ENCODE measurements at places on chromosomes 1 and 21.

DNA sequence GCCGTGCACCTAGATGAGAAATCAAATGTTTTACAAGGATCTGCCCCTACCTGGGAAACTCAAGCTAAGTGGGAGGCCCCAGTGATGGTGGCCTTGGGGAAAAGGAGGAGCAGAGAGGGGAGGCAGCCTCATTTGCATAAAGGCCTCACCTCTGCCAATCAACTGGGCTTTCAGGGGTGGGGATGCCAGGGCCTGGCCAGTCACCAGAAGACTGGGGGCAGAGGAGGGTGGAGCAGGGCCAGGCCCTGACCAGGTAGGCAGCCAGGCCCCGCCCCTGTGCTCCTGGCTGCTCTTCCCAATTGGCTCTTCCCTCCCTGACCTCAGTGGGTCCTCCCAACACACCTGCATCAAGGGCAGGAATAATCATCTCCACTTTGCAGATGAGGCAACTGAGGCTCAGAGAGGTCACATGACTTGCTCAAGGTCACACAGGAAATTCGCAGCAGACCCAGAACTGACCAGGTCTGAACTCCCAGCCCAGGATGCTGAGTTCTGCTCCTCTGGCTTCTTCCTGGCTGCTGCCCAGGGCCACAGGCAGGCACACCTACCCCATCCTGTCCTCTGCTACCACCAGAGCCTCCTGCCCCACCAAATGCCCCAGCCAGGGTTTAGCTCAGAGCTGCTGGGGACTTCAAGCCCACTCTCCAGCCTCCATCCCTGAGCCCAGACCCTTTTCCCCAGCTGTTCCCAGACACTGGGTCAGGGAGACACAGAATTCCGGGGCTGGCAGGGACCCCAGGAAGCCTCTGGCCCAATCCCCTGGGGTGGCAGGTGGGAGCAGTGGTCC lies 677.9 kb downstream of the MATN1 start:
- DNase-seq, result no peak

GRCh38 chr1:39238476-39238875 lies 34.0 kb downstream of the MACF1 start:
- no peak for DNase-seq

DNA sequence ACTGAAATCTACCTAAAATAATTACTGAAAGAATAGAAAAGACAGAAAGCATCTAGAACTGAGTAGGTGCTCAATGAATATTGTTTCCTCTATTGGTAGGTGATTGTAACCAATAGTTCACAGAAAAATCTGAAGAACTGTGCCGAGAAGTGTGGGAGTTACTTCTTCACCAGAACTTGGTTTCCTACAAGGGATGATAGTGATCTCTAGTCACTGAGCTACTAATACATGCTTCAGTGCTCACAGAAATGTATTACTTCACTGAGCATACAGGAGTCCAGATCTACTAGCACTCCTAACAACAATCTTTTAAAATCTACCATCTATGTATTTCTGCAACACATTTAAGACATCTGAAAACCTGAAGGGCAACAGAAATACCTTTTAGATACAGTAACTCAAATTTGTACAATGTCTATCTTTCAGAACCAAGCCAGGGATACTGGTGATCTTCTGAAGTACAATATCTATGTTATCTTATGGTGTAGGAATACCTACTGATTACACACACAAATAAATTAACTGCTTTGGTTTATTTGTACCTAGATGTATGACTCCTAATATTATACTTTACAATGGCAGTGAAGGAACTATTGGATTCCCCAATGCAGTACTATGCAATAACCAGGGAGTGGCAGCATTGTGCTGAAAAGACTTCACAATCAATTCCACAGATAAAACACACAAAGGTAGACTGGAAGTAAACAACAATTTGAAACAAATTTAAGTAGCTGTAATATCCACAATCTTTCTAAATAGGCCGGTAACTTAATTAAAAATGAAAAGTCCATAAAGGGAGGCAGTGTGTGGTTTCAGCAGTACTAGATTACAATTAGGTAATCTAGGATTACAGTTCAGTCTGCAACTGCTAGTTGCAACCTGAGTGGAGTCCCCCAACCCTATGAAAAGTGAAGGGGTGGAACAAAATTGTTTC lies 243.0 kb downstream of the SLC45A1 start:
- DNase-seq, result peak; percentile 39

DNA sequence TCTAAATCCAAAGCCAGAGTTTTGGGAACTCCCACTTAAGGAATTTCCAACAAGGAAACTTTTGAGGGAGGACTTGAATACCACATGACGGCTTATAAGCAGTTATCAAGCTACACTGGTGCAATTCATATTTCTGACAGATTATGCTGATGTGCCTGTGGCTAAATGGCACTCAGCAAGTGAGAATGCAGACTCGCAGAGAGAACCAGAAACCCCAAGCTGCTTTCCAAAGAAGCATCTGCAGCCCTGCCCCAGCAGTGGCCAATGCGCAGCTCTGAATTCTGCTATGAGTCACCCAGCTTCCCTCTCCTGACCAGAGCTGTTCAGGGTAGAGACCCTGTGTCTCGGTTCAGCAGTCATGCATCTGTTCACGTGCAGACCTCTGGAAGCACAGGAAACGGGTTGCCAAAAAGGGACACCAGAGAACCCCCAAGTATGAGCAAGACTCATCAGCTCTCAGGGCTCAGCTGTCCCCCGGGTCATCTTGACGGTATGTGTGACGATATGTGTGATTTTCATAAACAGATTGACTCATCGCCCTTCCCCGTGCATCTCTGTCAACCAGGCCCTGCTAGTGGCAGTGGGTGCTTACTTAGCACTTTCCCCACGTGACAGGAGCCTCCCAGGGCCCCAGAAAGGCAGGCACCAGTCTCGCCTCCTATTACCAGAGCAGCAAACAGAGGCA lies 76.3 kb downstream of the ITPKB start:
- no peak for DNase-seq

DNA sequence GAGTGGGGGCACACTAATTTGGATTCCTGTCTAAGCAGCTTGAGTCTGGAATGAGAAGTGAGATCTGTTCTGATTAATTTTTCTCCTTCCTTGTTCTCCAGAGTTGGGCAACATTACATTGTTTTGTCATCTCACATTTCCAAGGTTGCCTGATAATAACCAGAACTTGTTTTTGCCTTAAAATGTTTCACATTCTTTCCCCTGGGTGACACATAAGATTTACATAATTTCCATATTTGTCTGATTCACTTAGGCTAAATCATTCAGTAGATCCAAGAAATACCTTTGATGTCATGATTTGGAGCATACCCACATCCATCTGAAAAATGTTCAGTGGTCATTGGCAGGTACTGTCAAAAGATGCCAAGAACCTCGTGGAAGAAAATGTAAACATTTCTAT lies 60.3 kb downstream of the XCL2 start:
- no peak for DNase-seq

- no peak for DNase-seq
These were observed 69.2 kb upstream of the GJA8 start for GRCh38 chr1:147833231-147833860.

- no peak for DNase-seq
These were observed 34.7 kb upstream of the RGL1 start for GRCh38 chr1:183769956-183770815.

DNA sequence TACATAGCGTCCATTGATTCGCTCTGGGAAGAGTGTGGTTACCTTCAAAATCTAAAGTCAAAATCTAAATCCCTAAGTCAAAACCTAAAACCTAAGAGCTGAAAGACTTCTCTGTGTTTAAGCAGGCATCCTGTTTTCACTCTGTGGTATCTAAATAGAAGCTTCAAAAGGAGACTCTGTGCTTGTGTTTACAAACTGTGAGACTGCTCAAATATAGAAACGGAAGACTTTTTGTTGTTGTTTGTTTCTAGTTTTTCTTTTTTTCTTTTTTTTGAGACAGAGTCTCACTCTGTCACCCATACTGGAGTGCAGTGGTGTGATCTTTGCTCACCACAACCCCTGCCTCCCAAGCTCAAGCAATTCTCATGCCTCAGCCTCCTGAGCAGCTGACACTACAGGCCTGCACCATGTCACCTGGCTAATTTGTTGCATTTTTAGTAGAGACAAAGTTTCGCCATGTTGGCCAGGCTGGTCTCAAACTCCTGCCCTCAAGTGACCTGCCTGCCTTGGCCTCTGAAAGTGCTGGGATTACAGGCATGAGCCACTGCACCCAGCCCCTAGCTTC lies 425.9 kb downstream of the SMYD3 start:
- no peak for DNase-seq

DNA sequence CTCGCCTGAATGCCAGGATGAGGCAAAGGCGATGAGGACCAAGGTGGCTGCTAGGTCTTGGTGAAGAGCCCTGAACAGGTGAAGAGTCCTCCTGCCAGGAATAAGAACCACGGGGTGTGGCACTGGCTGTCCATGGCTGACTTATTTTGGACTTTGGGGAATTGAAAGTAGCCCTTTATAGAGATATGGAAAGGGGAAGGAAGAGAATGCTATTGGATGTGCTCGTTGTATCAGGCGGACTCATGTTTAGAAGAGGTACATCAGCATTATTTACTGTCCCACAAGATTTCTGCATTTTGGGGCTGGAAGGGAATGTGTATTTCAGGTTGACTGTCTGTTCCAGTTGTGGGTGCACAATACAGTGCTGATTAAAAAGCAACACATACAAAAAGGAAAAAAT lies 465.8 kb downstream of the DSCAM start:
- DNase-seq, result no peak

- no peak for DNase-seq
These were observed 24.2 kb downstream of the MAN1C1 start for GRCh38 chr1:25640646-25641328.

DNA sequence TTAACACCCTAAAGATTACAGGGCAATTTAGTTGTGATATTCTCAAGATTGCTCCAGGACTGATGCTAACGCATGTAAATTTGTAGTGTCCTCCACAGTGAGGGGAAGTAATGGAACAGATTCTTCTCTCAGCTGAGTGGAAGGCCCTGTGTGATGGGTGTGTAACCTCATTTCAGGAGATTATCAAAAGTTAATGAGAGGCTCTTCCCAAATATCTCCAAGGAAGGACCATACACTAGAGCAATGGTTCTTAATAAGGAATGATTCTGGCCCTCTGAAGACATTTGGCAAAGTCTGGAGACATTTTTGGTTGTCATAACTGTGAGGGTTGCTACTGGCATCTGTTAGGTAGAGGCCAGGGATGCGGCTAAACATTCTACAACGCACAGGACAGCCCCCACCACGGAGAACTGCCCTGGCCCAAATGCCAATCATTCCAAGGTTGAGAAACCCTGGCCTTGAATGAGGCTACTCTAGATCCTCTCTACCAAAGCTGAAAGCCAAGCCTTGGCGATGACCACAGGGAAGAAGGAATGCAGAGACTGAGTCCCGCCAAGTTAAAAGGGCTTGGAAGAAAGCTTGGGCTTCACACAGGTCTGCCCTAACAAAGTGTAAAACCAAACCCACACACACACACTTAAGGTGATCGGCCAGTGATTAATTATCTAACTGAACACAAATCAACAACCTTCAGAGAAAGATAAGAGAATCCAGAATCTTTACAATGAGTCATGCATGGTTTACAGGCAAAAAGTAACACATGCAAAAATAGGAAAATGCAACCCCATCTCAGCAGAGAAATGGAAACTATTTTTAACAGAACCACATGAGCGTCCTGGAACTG lies 135.8 kb downstream of the SYF2 start:
- DNase-seq, result no peak

DNA sequence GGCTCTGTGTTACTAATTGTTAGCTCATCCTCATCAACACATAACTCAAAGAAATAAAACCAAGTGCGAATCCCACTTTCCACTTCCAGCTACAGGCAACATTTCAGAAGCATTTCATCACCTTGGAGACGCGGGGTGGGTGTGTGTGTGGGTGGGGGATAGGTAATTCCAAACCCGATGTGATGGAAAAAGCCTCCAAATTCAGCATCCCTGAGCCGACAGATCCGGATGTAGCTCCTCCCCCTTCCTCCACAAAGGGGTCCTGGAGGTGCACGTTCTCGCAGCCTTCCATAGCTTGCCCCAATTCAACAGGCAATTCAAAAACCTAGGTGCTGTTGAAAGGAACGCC lies 486 bp downstream of the HSPA13 start:
- no peak for DNase-seq

GRCh38 chr1:168863772-168864171 lies 134.8 kb upstream of the DPT start:
- peak; percentile 7 for DNase-seq

- DNase-seq, result no peak
These were observed 61.2 kb upstream of the CCDC190 start for GRCh38 chr1:162922201-162922600.

DNA sequence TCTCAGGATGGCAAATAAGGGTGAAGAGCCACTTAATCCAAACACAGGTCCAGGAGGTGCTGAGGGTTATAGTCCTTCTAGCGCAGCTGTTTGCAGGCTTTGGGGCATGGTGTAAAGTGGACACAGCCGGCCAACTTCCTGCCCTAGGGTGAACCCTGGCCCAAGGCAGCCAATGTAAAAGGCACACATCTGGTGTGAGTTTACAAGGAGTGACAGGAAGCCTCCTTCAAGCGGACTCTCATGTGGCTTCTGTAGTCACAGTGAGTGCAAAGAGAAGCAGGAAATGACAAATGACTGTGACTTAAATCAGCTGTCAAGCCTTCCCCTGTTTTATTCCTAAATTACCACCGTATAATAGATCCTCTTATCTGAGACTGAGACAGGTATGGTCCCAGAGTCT lies 213.0 kb downstream of the CRB1 start:
- no peak for DNase-seq

DNA sequence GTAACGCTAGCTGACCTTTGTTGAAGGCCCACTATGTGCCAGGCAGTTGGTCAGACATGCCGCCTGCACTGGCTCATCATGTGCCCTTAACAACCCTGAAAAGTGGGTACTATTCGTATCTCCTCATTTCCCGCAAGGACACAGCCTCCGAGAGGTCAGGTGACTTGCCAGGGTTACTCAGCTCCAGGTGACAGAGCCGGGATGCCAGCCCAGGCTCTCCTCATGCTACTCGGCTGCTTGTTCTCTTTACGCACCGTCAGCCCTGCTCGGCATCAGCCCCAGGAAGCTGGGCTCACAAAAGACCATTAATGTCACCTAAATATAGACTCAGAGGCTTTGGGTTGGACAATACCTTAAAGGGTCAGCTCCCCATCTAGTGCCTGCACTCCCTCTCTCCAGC lies 29.0 kb downstream of the GRHL3 start:
- no peak for DNase-seq

GRCh38 chr21:23607782-23608431 lies 1999.4 kb downstream of the MRPL39 start:
- DNase-seq, result peak; percentile 71

DNA sequence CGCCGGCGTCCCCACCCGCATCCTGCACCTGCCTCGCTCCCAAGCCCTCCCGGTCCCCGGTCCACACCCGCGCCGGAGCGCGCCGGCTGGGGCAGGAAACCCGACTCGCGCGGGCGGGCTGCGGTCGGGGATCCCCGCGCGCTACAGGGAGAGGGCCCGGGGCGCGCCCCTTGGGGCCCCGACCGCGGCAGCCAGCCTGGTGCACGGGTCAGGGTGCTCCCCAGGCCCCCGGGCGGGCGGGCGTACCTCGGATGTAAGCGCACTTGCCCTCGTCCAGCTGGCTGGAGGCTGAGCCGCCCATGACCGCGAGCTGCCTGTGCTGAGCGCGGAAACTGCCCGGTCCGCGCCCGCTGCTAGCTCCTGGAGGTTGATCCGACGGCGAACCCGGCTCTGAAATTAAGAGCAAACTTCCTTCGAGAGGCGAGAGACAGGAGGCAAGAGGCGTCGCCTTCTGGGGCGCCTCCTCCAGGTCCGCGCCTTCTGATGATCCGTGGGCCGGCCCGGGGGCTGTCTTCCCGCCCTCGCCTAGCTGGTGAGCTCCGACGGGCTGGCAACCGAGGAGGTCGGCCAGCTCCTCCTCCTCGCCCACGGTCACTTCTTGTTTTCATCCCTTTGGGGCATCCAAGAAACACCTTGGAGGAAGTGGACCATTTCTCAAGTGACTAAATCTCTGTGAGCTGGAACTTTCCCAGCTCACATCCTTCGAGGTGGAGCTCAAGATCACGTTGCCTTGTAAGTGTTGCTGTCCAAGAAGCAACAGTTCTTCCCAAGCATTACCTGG lies at the start of gene NIBAN1:
Gene NIBAN1, minus strand, starts transcription at position 453 of the 781 bp plus-strand sequence. Its CDS starts 152 bp downstream, at position 301.
- DNase-seq, result no peak

Measured in SK-N-DZ (cell line).